GM04504 (cell line): ENCODE measurements at places on chromosomes 1 and 21.
A peak's percentile ranks its signal among the peaks of the same experiment; 100 is the strongest.

DNA sequence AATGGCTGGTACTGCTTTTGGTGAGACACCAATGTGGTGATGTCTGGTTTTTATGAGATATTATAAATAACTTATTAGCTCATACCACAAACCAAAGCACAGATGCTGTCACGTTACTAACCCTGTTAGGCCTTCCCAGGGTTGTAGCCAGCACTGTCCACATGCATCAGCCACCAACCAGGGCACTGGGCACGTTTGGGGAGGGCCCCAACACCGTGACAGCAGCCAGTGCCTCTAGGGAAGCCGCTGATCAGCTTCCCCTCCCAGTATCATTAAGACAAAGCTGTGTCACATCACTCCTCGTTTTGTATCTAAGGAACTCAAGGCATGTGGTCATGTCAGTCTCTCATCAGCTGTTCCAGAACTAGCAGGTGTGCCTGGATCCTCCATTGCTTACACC lies 13.9 kb downstream of the URB1 start:
- peak; percentile 86 for DNase-seq

DNA sequence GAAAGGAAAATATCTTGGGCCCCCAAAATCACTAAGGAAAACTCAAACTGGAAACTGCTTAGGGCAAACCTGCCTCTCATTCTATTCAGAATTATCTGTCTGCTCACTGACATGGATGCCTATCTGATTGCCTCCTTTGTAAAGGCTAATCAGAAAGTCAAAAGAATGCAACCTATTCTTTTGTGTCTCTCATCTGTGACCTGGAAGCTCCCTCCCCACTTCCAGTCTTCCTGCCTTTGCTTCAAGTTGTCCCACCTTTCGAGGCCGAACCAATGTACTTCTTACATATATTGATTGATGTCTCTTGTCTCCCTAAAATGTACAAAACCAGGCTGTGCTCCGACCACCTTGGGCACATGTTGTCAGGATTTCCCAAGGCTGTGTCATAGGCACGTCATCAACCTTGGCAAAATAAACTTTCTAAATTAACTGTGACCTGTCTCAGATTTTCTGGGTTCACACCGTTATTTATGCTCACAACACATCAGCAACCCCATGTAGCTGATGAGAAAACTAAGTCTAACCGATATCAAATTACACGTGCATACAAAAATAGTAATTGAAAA lies 302.3 kb upstream of the NRIP1 start:
- DNase-seq, result no peak

GRCh38 chr1:208601561-208601960 lies 357.4 kb upstream of the PLXNA2 start:
- DNase-seq, result no peak

GRCh38 chr1:177185209-177185608 lies 14.5 kb downstream of the BRINP2 start:
- DNase-seq, result no peak

DNA sequence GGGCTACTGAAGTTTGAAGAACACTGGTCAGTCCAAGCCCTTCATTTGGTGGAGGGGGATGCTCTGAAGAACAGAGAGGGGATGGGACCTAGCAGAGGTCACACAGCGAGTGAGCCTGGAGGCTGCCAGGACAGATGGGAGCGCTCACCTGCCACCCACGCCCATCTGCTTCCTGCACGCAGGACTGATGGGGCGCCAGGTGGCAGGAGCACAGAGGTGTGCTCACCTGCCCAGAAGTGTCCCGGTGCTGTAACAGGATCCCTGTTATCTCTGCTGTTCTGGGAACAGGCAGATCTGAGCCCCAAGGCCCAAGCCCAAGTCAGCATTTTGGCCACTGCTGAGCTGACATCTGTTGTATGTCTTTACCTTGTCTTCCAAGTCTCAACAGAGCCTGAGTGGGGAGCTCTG lies 40.5 kb downstream of the EPHB2 start:
- DNase-seq, result no peak
